EH (cell line): ENCODE measurements at places on chromosomes 13 and 19.

GRCh38 chr13:50668049-50668448 lies 175.4 kb downstream of the DLEU7 start:
- no peak for DNase-seq

GRCh38 chr19:616062-616700 lies 17.2 kb downstream of the POLRMT start:
- DNase-seq = no peak

- no peak for DNase-seq
Observed at GRCh38 chr19:41862445-41862986, 2.5 kb downstream of the RPS19 start.

DNA sequence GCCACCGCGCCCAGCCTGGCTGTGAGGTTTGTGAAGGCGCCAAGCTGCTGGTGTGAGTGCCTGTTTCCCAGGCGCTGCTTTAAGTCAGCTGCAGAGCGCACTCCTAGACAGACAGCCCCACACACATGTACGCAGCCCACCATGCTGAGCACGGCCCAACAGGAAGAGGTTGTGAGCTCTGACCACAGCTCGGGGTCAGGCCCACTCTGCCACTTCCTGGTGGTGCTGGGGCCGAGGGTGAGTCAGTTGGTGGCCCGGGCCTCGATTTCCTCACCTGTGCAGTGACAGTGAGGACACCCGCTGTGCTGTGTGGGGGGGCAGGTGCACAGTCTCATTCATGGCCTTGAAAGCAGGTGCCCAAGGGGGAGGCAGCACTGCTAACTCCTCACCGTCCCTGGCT lies 106.7 kb downstream of the KDM4B start:
- no peak for DNase-seq

DNA sequence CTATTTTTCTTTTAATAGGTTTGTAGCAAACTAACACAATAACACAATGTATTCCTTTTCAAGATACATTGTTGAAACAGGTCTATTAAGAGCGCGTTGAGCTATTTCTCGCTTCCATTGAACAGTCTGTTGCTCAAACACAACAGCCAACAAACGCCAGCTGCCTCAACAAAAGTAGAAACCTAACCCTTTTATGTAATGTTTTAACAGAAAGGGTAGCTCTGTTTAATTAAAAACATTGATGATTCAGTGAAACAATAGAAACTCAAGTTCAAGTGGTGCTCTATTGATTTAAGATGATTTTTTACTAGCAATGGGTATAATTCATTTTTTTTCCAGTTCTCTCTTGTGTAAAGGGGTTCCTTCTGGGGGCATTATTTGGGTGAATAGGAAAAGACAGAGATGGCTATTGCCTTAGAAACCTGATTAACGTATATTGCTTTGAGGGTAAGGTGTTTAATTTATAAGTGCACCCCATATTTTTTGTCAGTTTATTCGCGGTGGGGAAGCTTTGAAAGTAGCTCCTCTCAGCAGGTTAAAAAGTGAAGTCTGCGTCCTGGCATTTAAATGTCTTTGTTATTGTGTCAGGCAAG lies 14.9 kb downstream of the ZIC2 start:
- no peak for DNase-seq

GRCh38 chr19:51094696-51095279 lies 12.1 kb upstream of the KLK14 start:
- peak; percentile 18 for DNase-seq

DNA sequence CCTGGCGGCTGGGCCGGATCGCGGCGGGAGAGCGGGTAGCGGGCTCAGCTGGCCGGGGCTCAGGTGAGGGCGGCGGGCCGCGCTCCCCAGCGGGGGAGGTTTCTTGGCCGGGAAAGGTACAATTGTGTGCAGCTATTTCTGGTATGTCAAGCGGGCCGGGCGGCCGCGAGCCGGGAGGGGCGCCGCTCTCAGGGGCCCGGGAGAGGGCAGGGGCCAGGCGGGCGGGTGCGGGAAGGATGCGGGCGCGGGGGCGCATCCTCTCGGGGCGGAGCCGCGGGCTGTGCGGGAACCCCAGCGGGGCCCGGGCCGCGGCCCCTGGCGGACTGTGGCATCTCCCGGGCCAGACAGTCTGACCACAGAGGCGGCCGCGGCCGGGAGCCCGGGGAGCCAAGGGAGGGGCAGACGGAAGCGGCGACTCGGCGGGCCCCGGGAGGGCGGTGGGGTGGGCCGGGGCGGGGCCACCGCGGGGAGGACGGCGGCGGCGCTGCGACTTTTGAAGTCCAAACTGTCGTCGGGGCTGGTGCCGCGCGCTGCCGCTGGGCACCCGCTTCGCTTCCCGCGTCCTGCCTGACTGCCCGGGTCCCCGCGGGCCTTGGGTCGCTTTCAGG lies at the start of gene LMO7:
Gene LMO7 (plus strand): TSS at position 503 of the 608 bp plus-strand sequence. CDS start 328 bp downstream, outside the sequence.
- peak; percentile 84 for DNase-seq

DNA sequence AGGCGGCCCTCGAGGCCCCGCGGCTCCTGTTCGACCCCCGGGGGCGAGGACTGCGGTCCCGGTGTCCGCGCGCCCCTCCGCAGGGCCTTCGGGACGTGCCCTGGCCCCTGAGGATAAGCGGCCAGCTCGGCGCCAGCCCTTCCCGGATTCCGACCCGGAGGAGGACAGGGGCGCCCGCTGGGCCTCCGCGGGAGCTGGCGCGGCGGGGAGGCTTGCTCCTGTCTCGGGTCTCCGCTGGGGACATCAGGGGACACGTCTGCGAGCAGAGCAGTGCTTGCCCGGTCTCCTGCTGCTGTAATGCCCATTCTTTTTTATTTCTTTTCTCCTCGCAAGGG lies 829 bp downstream of the B3GLCT start:
- DNase-seq = peak; percentile 51

DNA sequence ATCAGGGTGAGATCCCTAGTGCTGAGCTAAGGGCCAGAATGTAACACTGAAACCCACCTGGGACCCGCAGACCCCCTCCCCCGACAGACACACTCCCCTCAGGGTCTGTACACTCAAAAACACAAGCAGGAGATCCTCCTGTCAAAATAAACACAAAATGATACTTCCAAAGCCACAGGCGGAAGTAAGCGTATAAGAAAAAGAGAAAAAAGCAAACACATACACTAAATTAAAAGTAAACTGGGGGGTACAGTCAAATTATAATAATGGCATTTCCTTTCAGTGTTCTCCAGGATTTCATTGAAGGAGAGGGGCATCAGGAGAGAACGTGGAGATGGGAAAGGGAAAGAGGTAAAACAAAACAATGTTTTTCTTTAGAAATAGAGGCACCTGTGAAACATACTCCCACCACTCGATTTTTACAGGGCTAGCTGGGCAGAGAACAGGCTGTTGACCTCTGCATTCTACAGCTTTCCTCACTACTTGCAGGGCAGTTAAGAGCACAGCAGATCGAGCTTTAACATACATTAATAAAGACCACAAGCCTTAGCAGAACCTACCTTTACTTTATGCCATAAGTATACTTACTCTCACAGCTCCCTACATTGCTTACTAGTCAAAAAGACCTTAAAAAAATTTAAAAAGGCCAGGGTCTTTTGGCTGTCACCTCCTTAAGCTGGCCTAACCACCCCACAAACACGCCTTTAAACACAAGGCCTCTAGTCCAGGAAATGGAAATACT lies 5.3 kb downstream of the ZIC5 start:
- DNase-seq = no peak

GRCh38 chr13:63901630-63902029 lies 2486.0 kb upstream of the PCDH20 start:
- no peak for DNase-seq

GRCh38 chr13:73259061-73260017 lies 200.5 kb downstream of the KLF5 start:
- peak; percentile 48 for DNase-seq

- DNase-seq = peak; percentile 69
Observed at GRCh38 chr19:15194938-15195337, 5.9 kb downstream of the NOTCH3 start.

GRCh38 chr13:100610391-100611347 lies 22.1 kb upstream of the GGACT start:
- DNase-seq = no peak

DNA sequence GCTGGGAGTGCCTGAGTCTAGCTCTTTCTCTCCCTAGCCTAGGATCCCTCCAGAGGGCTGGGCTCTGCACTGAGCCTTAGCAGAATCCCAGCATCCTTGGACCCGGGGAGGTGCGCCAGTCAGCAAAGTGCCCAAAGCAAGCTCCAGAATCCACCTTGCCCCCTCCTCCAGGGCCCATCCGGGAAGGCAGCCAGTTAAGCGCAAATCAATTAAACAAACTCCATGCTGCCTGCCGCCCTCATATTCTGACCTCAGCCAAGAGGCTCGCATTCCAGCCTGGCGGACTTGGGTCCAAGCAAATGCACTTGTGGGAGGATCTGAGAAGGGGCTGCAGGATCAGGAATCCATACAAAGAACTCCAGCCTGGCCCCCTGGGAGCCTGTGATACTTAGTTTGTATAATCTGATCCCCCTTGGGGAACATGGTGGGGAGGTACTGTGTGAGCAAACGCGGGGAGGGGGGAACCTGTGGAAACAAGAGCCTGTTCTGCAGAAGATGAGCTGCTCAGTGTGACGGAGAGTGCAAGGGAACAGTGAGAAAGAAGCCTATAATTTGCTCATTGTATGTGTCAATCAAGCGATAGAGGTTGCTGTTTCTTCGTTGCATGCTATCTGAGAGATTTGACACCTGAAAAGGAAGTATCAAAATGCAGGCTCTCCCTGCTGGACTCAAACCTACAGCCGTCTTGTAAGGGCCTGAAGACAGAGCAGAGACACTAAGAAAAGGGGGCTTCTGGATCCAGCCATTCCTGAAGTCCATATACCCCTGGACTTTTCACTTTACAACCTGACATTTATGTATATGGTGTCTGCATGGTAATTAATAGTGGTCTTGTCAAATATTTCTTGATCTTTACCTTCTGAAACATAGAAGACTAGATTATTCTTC lies 29.4 kb downstream of the ZNRF4 start:
- peak; percentile 14 for DNase-seq

DNA sequence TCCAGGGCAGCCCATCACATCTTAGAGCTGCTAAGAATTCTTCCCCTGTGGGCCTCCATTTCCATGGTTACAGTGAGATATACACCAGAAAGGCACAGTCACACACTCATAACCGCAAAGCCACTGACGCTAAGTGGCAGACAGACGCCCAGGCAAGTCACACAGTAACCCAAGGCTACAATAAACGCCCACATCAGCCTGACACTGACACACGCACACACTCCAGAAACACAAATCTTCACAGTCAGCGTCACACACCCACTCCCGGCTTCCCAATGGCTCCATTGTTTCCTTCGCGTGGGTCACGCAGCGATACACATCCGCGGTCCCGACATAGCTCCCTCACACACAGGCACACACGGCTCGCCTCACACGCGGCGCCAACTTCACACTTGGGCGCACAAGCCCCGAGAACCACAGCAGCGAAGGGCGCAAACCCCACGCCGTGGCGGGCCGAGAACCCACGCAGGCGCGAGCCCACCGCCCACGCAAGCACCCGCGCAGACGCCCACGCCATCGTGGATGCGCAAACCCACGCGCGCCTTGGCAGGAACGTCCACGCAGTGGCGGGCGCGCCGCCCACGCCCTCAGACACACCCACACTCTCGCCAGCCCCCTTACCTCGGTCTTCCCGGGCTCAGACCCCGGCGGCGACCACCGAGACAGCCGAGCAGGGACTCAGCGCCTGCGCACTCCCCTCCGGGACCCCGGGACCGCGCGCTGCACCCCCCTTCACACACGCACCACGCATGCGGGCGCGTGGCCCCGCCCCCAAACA lies at the start of gene ZNF667:
Gene ZNF667 (minus strand): TSS at position 695 of the 778 bp plus-strand sequence. CDS start 14,975 bp downstream, outside the sequence.
- DNase-seq = peak; percentile 47

DNA sequence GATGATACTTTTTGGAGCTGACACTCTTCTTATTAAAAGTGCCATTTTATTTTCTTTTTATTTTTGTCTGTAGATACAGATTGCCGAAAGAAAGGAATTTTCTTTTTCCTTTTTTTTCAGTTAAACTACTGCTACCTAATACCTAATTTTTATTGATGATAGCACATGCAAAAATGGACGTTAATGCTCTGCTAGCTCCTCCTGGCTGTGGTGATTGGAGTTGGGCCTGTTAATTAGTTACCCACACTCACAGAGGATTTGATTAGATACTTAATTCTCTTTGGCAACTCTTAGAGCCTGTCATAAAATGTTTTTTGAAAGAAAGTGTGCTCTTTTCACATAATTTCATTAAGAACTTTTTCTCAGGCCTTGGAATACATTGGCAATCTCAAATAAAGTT lies 366.8 kb downstream of the DCT start:
- DNase-seq = no peak

DNA sequence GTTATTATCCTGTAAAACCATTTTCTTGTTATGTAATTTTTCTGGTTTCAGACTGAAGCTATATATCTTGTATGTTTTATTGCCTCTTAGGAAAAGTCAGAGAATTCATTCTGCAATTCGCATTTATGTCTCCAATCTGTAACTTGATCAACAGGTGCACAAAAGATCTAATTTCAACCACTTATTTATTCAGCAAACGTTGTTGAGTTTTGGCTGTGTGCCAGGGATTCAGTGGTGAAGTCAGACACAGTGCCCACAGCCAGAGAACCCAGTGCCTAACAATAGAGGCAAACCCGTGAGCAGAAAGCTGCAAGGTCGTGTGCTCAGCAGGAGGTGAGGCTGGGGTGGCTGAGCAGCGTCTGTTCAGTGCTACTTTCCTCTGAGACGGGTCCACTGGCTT lies 119.5 kb upstream of the MCF2L start:
- peak; percentile 5 for DNase-seq

DNA sequence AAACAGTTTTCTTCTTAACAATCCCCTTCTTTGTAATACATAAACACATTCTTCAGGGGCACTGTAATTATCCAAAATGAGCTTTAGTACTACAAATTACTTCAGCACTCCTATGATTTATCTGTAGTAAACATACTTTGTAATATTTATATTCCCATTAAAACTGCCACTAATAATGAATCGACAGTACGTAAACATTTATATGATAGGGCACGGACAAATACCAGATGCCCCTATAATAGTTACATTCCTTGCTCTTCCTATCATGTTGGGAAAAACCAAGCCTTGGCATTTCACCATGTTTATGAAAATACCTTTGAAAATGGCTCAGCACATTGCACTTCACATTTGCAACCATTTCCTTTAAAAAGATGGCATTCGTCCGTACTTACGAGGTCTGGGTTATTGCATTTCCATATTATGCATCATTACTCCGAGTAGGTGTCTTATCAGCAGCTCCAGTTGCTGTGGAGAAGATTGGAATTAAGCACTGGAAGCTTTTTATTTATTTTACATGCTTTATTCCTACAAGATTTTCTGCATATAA lies 1043.4 kb downstream of the DIAPH3 start:
- DNase-seq = peak; percentile 16

DNA sequence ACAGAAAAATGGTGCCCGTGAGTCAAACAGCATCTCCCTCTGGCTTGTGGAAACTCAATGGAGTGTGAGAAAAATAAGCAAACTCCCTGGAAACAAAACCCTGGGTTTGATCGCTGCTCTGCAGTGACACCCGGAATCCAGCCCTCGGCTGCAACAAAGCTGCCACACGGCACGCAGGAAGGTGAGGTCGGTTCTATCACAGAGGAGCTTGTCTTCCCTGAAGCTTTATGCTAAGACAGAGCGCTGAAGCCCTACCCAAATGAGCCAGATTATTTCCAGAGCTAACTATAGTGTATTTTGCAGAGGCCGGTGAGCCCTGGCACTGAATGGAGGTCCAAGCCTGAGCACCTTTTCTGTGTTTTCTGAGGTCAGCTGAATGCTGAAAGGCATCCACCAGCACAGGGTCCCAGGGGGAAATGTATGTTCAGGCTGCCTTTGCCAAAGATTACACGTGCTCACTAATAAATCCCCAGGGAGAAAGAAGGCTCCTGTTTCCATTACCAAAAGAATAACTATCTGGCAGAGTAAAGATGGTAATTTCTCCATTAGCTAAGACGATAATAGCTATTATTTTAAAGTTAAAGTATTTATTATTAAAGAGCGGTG lies 77.8 kb downstream of the TSHZ3 start:
- no peak for DNase-seq
